ENCODE measurements at places on chromosomes 3 and 15.
A peak's percentile ranks its signal among the peaks of the same experiment; 100 is the strongest.

DNA sequence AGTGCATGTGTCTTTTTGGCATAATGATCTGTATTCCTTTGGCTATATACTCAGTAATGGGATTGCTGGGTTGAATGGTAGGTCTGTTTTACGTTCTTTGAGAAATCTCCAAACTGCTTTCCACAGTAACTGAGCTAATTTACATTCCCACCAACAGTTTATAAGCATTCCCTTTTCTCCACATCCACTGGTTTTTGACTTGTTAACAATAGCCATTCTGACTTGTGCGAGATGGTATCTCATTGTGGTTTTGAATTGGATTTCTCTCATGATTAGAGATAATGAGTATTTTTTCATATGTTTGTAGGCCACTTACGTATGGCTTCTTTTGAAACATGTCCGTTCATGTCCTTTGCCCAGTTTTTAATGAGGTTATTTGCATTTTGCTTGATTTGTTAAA lies 117.7 kb downstream of the CHCHD4 start:
- DNase-seq = no peak

- no peak for DNase-seq
Observed at GRCh38 chr3:192494174-192494573, 233.2 kb downstream of the FGF12 start.

GRCh38 chr3:119098619-119099222 lies 47.2 kb upstream of the TEX55 start:
- DNase-seq = no peak

DNA sequence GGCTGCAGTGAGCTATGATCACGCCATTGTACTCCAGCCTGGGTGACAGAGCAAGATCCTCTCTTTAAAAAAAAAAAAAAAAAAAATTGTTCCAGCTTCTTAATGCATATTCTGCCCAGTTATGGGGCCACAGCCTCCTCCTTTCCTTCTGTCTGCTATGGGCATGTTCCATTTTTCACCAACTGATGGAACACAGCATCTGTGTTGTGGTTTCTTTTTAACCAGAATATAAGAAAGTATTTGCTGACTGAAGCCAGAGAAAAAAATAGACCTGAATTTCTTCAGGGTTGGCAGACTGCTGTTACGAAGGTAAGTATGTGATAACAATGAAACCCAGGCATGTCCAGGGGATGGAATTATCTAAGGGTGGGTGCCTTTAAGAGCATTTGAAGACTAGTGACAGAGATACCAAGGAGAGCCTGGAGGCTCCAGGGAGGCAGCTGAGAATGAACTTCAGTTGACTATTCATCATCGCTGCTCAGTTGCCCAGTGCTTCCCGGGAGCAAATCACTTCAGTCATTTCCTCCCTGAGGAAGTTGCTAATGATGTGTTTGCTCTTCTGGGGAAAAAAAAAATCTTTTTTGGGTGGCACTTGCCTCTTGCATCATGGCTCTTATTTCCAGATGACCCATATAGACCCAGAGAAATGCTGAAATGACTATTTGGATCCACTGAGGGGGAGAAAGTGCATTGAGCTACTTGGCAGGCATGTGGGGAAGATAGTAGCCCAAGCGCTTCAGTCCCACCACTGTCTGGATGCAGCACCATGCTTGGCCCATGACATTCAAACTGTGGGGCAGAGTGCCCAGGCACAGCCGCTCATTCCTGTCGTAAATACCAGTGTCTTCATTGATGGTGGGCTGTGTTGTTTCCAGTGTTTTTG lies 14.5 kb downstream of the NCBP2 start:
- DNase-seq = no peak

DNA sequence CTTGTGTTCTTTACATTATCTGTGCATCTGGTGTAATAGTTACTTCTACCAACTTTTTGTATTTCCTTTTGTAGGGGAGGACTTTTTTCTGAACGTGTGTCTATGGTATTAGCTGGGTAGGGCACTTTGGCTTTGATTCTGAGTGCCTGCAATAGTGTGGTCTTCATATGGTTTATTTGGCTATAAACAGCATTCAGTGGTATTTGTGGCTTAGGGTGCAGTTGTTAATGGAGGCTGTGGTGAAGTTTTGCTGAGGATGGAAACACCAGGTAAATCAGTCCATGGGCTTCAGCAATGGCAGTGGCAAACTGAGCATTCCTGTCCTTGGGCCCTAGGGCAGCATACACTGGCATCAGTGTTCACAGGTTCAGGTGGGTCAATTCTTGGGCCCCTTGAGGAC lies 230.6 kb upstream of the CTNNB1 start:
- no peak for DNase-seq

- no peak for DNase-seq
Observed at GRCh38 chr15:52485290-52485689, 43.4 kb downstream of the MYO5A start.

DNA sequence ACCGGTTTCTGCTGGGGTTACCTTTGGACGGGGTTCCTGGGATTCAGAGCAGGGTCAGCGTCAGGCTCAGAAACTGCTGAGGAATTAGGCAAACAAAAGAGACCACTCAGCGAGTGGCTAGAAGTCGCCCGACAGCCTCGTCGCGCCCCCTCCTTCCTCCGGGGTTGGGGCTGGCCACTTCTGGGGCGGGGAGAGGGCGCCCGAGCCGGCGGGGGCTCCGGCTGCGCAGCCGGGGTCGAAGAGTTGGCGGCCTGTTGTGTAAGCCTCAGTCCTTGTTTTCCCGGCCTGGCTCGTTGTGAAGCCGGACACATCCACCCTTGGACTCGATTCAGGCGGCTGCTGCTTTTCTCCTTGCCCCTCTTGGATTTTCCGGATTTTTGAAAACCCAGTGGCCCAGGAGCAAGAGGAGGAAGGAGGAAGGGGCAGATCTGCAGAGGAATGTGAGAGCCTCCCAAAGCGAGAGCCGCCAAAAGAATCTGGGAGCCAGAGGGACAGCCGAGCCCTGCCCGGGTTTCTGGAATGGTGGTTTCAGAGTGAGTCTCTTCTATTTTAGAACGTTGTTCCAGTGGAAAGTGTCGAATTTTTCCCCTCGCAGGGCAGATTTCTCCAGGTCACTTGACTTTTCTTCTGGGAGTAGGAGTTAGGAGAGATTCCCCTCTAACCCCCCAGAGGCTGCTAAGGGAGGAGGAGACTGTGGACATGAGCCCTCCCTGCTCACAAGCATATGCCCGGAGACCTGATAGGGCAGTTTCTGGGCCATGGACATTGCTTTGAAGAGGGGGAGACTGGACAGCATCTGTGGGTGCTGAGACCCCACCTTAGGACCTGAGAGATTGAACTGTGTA lies 666 bp downstream of the SNX33 start:
- peak; percentile 70 for DNase-seq

- DNase-seq = no peak
Observed at GRCh38 chr3:139043554-139044365, 932 bp downstream of the PRR23C start.

GRCh38 chr3:187616307-187616972 lies 53.8 kb downstream of the SST start:
- no peak for DNase-seq

DNA sequence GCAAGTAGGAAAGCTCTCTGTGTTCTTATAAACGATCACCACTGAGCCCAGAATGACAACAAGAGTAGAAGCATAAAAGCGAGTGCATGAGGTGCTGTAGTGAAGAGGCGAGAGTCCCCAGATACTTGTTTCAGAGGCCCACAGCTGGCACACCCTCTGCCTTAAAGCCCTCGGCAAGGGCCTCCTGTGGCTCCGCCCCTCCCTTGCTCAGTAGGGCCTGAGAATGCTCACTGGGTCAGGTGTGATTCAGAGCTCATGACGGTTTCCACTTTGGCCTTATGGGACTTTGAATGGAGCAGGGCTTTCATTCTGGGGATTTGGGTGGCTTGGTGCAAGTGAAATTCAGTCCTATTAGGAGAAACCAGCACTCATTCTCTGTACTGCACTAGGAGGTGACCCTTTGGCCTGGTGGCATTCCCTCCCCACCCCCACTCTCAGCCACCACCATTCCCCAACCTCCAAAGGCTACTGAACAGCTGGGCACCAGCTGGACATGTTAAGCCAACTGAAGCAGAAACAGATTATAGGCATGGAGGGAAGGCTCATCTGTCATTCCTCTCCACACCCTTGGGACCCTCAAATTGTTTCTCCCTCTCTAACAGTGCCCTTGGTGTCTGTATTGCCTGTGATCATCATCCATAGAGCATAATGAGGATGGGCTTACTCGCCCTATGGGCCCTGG lies 109.6 kb upstream of the CTDSPL start:
- DNase-seq = no peak

DNA sequence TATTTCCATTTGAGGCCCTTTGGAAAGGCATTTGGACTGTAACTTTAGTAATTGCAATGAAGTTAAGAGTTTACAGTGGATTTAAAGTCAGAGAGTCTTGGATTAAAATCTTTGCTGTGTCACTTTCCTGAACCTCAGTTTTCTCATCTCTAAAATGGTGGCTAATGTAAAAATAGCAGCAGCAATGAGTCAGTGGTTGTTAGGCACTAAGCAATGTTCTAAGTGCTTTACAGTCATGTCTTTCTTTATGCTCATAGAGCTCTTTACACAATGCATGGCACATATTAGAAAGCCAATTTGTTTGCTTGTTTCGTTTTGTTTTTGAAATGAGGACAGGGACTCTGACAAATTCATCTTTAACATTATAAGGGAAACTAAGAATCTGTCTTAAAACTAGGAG lies 222.7 kb upstream of the DNAJC19 start:
- DNase-seq = no peak

- DNase-seq = no peak
Observed at GRCh38 chr3:46484388-46484787, 13.4 kb upstream of the RTP3 start.

GRCh38 chr3:134004841-134005240 lies 24.9 kb downstream of the SLCO2A1 start:
- no peak for DNase-seq

- DNase-seq = peak; percentile 43
Observed at GRCh38 chr3:187318819-187319616, 27.5 kb upstream of the MASP1 start.

GRCh38 chr15:91694131-91694830 lies 159.2 kb upstream of the SLCO3A1 start:
- DNase-seq = peak; percentile 59

- DNase-seq = no peak
Observed at GRCh38 chr15:59169251-59169708, 37.4 kb upstream of the LDHAL6B start.

- DNase-seq = no peak
Observed at GRCh38 chr3:5677555-5677954, 490.0 kb downstream of the EDEM1 start.

- no peak for DNase-seq
Observed at GRCh38 chr15:57422113-57422754, 45.9 kb downstream of the CGNL1 start.

DNA sequence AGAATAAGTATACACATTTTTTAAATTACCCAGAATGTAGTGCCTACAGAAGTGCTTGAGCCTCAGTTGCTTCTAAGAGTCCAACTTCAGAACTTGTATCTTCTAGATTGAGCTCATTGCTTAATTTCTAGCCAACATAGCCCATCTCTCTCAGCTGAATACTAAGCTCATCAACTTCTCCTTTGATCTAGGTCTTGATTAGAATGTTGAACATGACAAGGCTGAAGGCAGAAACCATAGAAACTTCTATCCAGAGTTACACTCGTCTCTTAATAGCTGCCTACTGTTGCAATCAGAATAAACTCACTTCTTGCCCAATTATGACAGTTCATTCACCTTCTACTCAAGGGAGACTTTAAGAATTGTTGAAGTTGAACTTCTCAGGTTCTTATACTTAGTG lies 327.3 kb upstream of the THBS1 start:
- no peak for DNase-seq

- DNase-seq = no peak
Observed at GRCh38 chr3:37923569-37924040, 61.9 kb downstream of the CTDSPL start.

DNA sequence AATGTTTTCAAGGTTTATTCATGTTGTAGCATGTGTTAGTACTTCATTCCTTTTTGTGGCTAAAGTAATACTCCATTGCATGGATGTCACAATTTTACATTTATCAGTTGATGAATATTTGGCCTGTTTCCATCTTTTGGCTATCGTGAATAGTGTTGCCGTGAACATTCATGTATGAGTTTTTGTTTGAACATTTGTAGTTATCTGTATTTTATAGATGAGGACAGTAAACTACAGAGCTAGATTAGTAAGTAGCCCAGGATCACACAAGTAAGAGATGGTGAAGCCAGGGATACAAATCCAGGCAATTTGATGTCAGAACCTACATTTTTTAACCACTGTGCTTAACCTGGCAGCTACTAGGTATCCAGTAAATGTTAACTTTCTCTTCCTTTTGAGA lies 63.2 kb downstream of the ASTE1 start:
- no peak for DNase-seq

- DNase-seq = no peak
Observed at GRCh38 chr3:77917225-77917624, 877.3 kb downstream of the ROBO2 start.

GRCh38 chr3:78957456-78957855 lies 810.3 kb downstream of the ROBO1 start:
- no peak for DNase-seq

DNA sequence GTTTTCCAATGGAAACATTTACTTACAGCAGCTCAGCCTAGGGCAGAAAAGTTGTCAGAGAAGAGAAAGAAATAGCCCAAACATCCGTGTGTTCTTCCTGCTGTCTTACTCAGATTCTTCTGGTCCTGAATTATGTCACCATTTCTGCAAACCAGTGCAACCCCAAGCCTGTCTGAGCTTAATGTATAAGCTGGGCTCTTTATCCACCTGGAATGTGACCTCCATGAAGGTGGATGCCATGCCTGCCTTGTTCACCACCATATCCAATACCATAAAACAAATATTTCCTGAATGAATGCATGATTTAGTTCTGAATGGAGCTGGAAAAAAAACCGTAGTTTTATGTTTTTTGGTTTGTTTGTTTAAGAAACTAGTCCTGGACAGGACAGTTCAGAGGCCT lies 150.9 kb downstream of the RYR3 start:
- no peak for DNase-seq

DNA sequence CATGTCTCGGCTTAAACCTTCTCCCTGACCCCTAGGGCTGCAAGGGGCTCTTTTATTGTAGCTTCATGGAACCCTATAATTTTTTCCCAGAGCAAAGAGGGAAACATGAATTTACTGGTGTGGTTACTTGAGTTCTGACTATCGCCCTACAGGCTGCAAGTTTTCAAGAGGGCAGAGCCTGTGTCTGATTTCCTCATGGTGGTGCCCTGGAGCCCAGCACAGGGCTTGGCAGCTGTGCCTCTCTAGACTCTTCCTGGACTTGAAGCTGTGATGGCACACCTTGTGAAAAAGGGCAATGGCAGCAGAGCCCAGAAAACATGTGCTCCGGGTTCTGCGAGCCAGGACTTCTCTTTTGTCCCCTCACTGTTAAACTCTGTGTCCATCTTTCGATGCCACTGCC lies 34.2 kb upstream of the TF start:
- DNase-seq = no peak
